ENCODE measurements at places on chromosomes 6 and 20.

DNA sequence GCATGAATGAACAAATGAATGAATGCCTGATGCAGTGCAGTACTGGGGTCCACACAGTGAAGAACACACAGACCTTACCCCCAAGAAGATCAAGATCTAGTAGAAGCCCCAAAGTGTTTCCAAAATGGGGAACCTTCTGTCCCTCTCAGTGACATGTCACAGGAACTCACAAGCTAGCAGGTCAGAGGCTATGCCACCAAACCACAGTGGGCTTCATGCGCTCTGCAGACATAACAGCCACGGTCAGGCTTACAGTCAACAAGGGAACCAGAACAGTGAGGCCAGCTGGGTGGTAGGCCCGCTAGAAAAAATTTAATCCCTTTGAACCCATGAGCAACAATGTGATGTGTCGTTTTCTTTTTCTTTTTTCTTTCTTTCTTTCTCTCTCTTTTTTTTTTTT, 20.2 kb upstream of the ARFGEF2 start:
- no peak for DNase-seq

- DNase-seq: no peak
Measured at GRCh38 chr6:33843131-33844121, 39.6 kb upstream of the MLN start.

GRCh38 chr6:65633501-65633900, 73.5 kb downstream of the EYS start:
- no peak for DNase-seq

DNA sequence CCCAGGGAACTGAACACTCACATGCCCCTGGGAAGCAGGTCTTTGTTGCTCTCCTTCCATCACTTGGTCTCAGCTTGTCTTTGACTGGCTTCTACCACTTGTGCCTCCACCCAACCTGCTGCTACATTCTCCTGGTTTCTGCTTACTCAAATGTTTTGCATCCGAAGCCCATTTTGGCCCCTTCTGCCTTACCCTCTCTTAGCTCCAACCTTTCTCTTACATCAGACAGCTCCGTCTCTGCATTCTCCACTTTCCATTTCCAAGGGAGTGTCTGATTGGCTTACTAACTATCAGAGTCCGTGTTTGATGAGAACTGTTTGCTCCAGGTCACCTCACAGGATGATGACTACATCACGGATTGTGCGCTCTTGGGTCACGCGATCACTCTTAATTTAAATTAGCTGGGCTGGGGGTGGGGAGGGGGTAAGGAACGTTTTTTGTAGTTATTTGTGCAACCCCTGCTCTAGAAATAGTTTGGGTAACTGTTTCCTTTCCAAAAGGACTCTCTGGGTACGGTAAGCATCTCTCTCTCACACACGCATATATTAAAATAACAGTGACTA, 844 bp upstream of the ABRACL start:
- no peak for DNase-seq

GRCh38 chr20:46213946-46214823, 94.1 kb downstream of the CDH22 start:
- no peak for DNase-seq

DNA sequence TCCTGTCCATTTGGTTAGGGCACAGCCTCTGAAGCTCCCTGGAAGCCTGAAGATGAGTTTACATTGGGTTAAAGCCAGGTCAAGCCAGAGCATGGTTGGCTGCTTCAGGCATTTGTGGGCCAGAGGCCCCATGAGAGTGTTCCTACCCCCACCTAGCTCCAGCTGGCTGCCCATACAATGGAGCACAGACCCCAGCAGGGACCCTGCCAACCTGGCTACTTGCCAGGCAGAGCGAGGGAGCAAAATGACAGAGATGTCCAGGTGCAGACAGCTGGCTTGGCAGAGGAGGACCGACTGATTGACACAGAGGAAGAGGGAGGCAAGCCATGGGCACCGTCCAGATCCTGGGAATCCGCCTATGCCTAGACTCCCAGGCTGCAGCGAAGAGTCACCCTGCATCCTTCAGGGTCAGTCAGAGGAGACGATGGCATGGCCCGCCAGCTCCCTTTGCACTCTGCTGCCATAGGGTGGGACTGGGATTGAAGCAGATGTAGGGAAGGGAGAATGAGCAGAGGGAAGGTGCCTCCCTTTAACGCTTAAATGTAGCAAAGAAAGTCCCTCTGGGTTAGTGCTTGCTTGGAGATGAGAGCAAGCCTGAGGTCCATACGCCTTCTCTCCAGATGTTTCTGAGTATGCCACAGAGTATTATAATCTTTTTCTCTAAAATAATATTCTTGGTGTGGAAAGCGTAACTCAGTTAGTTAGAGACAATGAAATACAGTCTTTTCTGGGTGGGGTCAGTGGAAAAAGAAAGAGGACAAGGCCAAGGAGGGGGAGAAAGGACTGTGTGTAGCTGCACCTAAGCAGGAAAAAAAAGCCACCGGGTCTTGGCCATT, 77.6 kb upstream of the FYN start:
- no peak for DNase-seq

DNA sequence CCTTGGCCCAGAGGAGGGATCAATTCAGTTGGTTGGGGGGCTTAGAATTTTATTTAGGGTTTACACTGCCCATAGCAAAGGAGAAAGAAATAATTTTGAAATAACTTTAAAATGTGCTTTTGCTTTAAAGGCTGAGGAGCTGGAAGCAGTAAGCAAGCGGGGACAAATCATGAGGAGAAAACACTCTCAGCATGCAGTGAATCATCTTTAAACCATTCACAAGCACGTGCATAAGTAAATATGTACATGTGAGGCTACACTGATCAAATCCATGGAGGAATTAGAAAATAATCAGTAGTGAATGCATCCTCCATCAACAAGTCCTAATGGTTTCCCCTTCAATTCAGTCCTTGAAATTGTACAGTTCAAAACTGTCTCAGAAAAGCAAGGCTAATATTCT, 181.0 kb downstream of the MTFR2 start:
- no peak for DNase-seq

DNA sequence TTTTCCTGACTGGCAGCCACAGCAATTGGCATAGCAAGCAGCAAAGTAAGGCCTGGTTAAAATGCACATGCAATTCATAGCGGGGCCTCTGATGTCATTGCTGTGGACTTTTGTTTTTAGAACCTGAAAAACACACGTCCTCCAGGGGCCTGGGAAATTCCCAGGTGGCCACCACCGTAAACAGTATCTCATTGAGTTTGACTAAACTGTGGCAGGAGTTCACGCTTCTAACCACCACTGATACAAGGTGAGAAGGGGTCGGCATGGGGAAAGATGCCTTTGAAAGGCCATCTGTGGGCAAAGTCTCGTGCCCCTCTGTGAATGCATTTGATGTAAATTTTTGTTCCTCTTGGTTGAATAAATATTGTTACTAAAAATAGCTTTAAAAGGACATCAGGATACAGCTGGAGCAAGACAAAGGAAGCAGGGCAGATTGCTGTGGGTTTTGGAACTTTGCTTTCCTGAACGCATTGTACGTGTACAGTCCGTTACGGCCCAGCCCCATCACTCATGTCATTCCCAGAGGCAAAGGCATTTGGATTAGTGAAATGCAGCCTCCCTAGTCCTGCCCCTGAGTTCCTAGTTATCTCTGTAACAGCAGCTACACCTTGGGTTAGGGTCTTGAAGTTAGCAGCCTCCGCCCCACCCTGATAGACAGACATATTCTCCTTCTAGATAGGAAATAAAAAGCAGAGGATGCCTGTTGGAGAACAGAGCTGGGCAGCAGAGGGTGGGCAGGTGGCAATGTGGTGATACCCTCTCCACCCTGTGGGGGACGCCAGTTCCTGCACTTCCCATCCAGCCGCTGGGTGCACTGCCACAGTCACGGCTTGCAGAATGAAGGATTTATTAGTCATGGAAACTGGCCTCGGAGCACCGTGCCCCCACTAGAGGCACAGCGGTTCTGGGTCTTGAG, 80.3 kb downstream of the ZDHHC14 start:
- no peak for DNase-seq

DNA sequence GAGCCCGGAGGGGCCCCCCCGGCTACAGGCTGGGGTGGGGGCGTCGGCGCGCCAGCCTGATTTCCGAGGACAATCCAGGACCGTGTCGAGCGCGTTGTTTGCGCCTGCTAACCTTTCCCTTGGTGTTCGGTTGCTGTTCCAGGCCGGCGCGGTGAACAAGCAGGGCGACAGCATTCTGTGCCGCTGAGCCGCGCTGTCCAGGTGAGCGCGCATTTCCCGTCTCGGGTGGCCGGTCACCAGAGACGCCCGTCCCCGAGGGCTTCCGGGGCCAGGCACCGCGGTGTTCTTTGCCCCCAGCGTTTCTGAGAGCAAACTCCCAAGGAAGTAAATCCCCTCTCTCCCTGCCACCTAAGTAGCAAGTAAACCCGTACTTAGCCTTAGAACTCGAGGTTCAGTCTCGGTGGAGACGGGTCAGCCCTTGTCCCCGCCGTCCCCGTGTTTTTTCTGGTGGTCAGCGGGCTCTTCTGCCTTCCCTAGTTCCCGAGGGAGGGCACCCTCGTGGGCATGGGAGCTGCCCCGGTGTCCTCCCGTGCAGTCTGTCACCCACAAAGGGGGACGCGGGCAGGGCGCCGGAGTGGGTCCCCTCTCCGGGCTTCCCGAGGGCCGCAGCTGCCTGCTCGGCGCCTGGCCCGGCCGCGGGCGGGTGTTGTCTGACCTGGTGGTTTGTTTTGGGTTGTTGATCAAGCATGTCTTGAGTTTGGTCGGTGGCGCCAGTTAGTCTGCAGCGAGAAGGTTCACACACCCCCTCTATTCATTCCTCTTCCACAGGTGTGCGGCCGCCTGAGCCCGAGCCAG, 1.5 kb downstream of the ID4 start:
- no peak for DNase-seq

- no peak for DNase-seq
Measured at GRCh38 chr20:23920408-23921325, 41.1 kb upstream of the CST5 start.

GRCh38 chr6:147510929-147511590, 2.6 kb downstream of the SAMD5 start:
- no peak for DNase-seq

- DNase-seq: no peak
Measured at GRCh38 chr6:167500961-167501360, 176.1 kb downstream of the TTLL2 start.

GRCh38 chr6:83908813-83909212, 49.3 kb downstream of the CYB5R4 start:
- DNase-seq: no peak

DNA sequence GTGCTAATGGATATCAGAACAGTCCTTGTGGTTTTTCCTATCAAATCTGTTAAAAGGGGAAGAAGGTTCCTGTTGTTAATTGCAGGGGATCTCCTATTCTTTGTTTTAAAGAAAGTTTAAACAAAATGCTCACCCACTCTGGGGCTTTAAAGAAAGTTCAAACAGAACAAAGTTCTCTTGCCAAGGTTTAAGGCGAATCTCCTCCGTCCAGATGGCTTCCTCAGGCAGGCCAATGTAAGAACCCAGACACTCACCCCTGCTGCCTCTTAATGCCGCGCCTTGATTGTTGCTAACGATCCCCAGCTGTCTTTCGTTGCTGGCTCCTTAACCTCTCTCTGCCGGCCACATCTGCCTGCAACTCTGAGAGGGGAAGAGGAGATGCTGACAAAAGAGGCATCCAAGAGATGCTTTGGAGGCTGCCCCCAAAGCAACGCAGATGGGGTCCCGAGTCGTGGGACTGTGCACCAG, 235.0 kb upstream of the PRDM1 start:
- DNase-seq: no peak

GRCh38 chr6:15535495-15536197, 127.2 kb downstream of the DTNBP1 start:
- DNase-seq: no peak

DNA sequence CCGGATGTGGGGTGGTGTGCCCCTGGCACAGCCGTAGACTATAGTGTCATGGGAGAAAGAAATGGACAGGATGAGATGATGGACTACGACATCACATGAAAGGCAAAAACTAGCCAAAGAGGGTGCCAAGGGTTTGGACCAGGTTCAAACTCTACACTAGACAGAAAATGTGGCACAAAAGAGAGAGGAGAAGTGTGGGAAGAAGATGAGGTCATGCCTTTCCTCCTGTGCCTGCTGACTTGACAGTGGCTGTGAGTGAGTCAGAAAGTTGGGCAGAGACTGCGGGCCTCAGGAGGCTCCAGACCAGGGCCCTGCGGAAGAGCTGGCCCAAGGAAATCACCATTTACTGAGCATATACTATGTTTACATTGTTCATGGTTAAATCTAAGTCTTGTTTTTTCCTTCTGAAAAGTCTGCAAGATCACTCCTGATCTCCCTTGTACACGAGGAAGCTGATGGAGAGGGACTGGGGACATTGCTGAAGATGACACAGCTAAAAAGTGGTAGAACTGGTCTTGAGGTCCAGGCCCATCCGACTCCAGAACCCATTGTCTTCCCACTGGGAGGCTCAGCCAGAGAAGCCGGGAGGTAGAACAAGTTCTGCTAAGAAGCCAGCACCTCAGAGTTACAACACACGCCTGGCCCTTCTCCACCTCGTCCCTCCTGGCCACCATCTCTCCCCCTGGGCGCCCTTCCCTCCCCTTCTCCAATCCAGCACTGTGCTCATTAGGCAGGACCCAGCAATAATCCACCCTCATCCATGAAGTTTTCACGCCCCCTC, 35.6 kb downstream of the CNKSR3 start:
- DNase-seq: no peak

GRCh38 chr20:32132911-32133549, 23.5 kb downstream of the TM9SF4 start:
- DNase-seq: no peak

DNA sequence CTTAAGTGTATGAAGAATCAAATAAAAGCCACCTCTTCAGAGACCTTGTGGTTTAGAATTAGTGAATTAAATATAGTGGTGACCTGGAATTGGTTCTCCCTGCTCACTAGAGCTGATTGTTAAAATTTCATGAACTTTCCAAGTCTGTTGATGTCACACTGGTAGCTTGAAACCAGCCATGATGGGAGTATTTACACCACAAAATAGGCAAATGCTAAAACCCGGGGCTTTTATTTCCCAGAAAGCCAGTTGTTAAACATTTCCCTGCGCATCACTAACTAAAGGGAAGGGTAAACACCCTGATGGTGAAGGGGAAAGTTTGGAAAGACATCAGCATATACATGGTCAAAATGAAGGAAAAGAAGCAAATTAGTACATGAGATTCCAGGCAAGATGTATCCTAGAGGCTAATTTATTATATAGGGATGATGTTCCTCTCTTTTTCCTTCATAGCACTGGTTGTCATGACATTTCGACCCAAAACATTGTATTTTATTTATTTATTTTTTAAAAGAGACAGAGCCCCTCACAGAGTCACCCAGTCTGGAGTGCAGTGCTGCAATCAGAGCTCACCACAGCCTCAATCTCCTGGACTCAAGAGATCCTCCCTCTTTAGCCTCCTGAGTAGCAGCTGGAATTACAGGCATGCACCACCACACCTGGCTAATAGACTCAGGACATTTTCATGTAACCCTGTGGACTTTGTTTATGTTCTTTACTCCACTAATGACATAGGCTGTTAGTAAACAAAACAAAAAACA, 123.2 kb downstream of the RIN2 start:
- no peak for DNase-seq

- DNase-seq: no peak
Measured at GRCh38 chr6:27517928-27518787, 45.3 kb upstream of the ZNF184 start.

GRCh38 chr6:85417336-85417735, 32.5 kb upstream of the NT5E start:
- no peak for DNase-seq

GRCh38 chr6:17015144-17015543, 86.7 kb upstream of the STMND1 start:
- DNase-seq: no peak

All from effector memory CD4-positive, alpha-beta T cell (primary cell).